ENCODE measurements at places on chromosomes 4 and X. TPM values are rescaled to one million over a fixed set of nuclear protein-coding genes. Genes with fewer than 3 reads are reported as not detected.

DNA sequence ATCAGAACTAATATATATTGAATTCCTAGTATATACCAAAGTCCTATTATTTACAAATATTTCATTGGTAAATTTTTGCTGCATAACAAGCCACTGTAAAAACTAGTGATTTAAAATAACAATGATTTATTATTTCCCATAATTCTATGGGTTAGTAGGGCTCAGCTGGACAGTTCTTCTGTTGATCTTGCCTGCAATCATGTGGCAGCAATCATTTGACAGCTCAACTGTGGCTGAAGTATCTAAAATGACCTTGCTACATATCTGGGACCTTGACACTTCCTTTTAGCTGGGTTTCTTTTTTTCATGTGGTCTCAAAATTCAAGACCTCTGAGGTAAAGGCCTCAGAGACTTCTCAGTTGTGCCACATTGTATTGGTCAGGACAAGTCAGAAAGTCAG is 598.5 kb upstream of the PITX2 start:
- no peak for DNase-seq

GAGE12J gene
- total RNA-seq, result not detected

CLCN4 gene
- 6.3 TPM for total RNA-seq

SLC7A11 gene
- 8.7 TPM for total RNA-seq

DNA sequence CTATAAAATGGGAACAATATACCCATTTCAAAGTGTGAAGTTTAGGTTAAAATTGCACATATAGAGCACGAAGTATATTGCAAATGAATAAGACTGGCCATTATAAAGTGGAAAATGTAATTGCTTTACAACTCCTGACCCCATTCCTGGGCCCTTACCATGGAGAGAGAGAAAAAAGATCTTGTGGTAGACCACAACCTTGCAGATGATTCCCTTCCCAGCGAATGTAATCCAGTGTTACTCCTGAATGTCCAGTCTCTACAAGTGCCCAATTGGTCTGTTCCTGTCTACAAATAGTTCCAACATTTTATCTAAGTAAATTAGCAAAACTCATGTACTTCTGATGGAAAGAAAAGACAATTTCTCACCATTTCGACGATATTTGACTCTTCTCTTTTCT is 184.1 kb upstream of the LNX1 start:
- no peak for DNase-seq

DCX gene
- 0.72 TPM for total RNA-seq

DNA sequence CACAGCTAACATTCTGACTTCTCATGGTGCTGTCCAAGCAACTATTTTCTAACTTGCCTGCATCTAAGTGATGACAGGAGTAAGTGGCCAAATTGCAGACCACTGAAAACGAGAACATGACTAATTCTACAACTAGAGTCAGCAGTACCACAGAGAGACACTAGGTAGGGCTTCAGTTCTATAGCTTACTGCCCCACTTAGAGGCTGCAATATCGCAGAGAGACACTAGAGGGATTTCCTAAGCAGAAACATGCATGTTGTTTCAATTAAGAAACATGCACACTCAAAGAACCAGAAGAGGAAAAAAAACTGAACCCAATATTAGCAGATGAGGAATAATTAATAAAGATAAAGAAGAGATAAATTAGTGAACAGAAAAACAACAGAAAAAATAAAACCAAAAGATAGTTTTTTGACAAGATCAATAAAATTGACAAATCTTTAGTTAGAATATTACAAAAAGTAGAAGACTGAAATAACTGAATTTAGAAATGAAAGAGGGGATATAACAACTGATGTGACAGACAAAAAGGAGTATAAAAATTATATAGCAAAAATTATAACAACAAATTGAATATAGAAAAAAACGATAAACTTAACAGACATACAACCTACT is 100.8 kb downstream of the SPIN4 start:
- peak; percentile 77 for DNase-seq

- DNase-seq, result no peak
These were observed 72.6 kb downstream of the ANK2 start for GRCh38 chr4:113122066-113122465.

- no peak for DNase-seq
These were observed 117.1 kb downstream of the SPANXA1 start for GRCh38 chrX:141467442-141467841.

DNA sequence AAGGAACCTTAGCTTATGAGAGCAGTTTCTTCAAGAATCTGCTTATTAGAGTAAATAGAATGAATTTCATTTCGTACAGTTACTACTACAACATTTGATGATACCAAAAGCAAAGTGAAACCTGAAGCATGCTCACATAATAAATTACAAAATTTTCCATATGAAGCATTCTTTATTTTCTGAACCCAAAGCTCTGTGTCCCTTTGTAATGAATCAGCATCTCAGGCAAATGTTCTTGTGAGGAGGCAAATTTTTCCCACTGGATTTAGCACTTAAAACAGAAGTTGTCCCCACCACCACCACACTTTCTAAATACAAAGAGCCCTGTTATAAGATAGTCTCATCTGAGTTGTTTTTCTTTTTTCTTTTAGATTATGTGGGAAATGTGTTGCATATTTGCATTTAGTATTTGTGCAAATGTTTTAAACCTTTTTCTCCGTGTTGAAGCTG is 70.7 kb upstream of the NFKB1 start:
- peak; percentile 42 for DNase-seq

DNA sequence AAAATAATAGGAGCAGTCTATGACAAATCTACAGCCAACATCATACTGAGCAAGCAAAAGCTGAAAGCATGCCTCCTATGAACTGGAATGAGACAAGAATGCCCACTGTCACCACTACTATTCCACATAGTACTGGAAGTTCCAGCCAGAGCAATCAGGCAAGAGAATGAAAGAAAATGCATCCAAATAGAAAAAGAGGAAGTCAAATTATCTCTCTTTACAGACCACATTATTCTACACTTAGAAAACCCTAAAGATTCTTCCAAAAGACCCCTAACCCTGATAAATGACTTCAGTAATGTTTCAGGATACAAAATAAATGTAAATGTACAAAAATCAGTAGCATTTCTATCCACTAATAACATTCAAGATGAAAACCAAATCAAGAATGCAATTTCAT is 249.0 kb downstream of the STK32B start:
- no peak for DNase-seq

All from umbilical cord (tissue), 2 donors.